Esophagus squamous epithelium (tissue), 5 donors: ENCODE measurements at places on chromosomes 13 and 19.

- DNase-seq = no peak
These were observed 483.1 kb downstream of the GPC6 start for GRCh38 chr13:93709506-93710244.

DNA sequence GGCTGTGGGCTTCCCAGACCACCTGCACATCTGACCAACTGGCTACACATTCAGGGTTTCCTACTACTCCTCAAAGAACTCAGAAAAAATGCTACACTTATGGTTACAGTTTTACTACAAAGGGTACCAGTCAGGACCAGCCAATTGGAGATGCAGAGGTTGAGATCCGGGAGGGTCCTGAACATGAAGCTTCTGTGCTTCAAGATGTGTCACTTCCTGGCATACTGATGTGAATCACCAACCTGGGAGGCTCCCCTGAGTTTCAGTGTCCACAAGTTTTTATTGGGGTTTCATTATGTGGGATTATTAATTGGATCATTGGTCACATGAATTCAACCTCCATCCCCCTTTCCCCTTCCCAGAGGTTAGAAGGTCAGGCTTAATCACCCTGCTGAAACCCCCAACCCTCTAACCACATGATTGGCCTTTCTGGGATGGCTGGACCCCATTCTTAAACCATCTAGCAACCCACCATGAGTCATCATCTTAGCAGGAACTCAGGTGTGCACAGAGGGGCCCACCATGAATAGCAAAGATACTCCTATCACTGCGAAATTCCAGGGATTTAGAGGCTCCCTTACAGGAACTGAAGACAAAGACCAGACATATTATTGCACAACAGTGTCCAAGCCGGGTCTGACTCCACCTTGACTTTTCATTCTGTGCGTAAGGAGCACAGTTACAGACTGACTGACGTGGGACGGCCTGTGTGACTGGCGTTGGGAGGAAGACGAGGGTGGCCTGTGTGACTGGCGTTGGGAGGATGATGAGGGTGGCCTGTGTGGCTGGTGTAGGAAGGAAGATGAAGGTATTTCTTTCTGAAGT is 90.7 kb downstream of the ATP8A2 start:
- DNase-seq = no peak

DNA sequence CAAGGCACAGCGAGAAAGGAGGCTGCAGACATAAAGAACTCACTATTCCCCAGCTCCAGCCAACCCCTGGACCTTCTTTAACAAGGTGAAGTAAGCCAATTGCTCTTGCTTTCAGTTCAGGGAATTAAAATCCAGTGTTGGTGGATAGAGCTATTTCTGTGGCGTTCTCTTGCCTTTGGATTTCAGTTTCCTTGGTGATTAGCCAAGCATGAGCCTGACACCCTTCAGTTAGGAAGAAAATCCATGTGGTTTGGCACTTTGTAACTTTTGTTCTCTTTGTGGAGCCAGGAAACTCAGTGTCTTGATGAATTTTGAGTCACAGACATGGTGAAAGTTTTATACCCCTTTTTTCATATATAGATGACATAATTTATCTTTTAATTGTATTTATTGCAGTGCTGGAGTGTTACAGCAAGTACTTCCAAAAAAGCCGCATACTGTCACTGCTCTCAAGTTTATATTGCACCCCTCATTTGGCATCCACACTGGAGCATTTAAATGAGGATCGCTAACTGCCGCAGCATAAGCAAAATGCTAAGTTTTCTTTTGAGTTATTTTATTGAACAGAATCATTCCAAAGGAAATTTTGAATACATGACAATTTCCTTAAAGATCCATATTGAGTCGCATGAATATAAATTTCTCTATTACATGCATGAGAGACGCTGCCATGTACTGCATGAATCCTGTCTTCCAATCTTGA is 406.8 kb downstream of the MYO16 start:
- DNase-seq = no peak

GRCh38 chr13:21059641-21060337 is 1.6 kb downstream of the LATS2 start:
- DNase-seq = no peak

GRCh38 chr13:59088716-59089115 is 1075.0 kb downstream of the DIAPH3 start:
- no peak for DNase-seq

- DNase-seq = no peak
These were observed 244.5 kb upstream of the CSNK1A1L start for GRCh38 chr13:37349916-37350315.

DNA sequence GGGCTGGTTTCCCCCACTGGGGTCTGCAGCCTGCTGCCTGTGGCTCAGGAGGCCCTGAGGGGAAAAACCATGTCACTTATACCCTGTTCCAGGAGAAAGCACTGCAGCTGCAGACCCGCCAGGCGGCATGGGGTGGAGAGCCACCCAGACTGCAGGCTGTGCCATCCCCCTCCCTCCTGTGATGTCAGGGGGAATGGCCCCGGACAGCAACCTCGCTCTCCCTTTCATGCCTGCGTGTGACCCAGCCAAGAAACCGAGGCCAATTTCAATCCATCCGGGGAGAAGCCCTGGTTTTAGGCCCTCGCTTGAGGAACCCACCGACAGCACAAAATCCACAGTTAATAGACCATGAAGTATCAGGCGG is 37.2 kb upstream of the MATK start:
- no peak for DNase-seq

GRCh38 chr19:2488405-2488941 is 12.5 kb downstream of the GADD45B start:
- no peak for DNase-seq

DNA sequence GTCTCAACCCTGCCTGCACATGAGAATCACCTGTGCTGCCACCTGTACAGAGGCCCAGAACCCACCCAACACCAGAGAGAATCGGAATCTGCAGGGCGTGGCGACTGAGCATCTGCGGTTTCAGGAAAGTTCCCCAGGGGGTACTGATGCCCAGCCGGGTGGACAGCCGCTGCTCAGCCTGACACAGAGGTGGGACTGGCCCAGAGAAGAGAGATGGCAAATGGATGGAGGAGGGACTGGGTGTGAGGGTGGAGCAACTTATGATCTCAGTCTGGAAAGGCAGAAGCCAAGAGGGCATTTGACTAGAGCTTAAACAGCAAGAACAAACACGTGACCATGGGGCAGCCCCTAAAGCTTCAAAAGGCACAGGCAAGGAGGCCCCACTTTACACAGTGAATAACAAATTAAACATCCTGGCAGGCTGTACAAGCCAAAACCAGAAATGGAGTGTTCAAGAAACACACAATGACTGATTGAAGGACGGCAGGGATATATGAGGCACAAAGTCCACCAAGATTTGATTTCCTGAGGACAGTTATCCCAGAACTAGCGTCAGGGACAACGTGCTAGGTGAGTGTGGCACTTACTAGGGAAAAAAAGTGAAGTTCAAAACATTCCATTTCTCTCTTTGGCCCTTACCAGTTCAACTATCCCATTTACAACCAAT is 3.1 kb downstream of the RANBP3 start:
- DNase-seq = no peak

DNA sequence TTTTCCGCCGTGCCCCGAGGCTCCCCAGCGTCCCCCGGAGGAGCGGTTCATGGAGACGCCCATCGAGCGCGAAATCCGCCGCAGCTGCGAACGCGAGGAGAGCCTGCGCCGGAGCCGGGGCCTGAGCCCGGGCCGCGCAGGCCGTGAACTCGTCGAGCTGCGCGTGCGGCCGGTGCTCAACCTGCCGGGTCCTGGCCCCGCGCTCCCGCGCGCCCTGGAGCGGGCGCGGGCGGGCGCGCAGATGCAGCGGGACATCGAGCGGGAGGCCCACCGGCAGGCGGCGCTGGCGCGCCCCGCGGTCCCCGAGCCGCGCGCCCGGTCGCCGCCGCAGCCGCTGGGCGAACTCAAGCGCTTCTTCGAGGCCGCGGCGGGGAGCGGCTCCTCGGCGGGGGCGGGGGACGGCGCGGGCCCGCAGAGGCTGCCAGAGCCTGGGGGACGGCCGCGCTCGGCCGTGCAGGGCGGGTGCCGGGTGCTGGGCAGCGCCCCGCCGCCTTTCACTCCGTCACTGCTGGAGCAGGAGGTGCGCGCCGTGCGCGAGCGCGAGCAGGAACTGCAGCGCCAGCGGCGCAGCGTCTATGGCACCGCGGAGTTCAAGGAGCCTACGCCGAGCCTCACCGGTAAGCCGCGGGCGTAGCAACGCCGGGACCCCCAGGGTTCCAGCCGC is 807 bp downstream of the MISP3 start:
- no peak for DNase-seq

DNA sequence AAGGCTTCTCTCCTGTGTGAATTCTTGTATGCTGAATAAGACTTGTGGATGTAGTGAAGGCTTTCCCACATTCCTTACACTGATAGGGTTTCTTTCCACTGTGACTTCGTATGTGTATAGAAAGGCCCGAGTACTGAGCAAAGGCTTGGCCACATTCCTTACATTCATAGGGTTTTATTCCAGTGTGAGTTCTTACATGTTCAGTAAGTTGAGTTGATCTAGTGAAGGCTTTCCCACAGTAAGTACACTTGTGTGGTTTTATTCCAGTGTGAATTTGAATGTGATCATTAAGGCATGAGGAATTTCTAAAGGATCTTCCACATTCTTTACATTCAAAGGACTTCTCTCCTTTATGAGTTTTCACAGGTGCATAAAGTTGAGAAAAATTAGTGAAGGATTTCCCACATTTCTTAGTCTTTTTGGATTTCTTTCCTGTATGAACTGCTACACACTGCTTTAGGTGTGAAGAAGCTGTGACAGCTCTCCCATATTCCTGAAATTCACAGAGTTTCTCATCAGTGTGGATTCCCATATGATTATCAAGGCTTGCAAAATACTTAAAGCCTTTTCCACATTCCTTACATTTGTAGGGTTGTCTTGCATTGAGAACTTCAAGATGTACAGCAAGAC is 10.4 kb downstream of the ZNF561 start:
- DNase-seq = no peak

- DNase-seq = no peak
These were observed 1083.0 kb downstream of the SLITRK5 start for GRCh38 chr13:88754141-88754540.

DNA sequence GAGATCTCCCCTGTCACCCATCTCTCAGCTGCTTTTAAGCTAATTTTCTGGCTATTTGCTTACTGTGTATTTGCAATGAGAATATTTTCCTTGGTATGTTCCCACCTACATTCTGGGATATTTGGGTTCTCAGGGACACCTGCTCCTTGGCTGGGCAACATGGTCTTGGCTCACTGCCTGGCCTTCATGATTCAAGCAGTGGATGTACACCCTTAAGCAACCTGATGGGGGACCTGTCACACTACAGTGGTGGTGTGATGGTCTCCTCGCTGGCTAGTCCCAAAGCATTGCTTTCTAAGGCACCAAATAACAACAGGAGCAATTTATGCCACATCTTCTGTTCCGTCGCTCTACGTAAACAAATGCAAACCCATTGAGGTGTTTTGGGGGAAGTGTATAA is 35.3 kb upstream of the RFC3 start:
- DNase-seq = no peak

- DNase-seq = no peak
These were observed 39.5 kb upstream of the CNMD start for GRCh38 chr13:52779103-52779502.

DNA sequence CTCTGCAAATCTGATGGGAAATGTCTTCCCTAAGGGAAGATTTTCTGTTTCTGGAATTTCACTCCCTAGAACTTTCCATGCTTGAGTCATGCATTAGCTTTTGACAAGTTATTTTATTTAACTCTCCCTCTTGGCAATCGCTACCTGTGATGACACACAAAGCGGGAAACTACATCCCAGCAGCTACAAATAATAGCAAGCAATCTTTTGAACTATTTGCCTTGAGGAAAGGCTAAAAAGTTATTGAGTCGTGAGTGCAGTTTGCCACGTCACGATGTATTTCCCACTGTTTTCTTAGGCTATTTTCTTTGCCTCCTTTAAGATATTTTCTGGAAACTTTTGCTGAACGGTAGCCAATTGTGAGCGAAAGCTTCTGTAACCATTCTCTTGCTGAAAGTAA is 353.3 kb upstream of the HTR2A start:
- no peak for DNase-seq

DNA sequence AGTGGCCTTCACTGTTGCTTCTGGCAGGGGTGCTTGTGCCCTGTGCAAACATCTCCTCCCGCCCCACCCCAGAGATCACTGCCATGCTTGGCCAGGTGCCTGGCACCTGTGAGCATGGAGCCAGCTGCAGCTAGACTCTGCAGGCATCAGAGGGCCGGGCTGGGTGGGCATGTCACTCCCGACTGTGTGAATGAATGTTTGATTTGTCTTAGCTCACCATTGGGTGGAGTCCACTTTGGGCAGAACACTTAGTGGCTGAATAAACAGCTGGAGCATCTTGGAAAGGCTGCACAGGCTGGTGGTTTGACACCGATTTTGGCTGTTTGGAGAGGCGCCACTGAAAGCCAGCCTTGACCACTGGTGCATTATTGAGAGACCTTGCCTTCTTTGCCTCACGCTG is 267.3 kb downstream of the DLEU7 start:
- no peak for DNase-seq

GRCh38 chr19:56991912-56992311 is 127.9 kb upstream of the USP29 start:
- DNase-seq = no peak

- no peak for DNase-seq
These were observed 6.0 kb upstream of the CYP4F12 start for GRCh38 chr19:15666883-15667282.

GRCh38 chr13:61901946-61902541 is 486.4 kb upstream of the PCDH20 start:
- DNase-seq = no peak

GRCh38 chr13:67283637-67284036 is 53.5 kb upstream of the PCDH9 start:
- DNase-seq = no peak

- no peak for DNase-seq
These were observed 2118.0 kb downstream of the PCDH9 start for GRCh38 chr13:65112123-65112522.

DNA sequence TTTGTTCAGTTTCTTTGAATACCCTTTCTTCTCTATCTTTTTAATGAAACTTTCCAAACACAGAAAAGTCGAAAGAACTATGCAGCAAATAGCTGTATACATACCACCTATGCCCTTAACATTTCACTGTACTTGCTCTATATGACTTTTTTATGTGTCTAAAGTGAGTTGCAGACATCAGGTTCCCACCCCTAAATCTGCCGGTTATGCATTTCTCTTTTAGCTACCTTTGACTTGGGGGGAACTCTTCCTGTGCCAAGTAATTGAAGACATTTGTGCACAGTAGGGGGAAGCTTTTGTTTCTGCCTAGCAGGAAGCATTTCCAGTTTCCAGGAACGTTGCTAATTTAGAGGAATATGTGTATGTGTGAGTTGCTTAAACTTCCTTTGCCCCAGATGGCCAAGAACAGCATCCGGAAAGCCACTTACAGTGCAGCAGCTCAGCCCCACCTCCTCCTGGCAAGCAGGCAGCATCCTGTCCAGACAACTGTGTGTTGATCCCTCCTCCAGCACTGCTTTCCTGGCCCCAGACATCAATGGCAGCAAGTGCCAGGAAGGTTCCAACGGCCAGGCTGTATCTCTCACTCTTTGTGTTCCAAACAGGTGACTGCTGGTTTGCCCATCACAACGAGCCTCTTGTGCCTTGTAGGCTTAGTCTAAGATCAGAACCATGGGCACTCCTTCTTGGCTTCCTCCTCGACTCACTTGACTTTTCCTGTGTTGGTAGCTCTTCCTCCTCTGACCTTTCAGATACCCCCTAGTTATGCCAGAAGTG is 14.7 kb upstream of the GRAMD1A start:
- no peak for DNase-seq

GRCh38 chr13:27533155-27533643 is 82.8 kb upstream of the MTIF3 start:
- no peak for DNase-seq

- DNase-seq = no peak
These were observed 11.7 kb downstream of the ZNF613 start for GRCh38 chr19:51938936-51939335.
